KG1 (cell line): ENCODE measurements at places on chromosomes 5 and 9.

GRCh38 chr9:88169700-88170099, 31.4 kb upstream of the SPATA31C2 start:
- no peak for DNase-seq

DNA sequence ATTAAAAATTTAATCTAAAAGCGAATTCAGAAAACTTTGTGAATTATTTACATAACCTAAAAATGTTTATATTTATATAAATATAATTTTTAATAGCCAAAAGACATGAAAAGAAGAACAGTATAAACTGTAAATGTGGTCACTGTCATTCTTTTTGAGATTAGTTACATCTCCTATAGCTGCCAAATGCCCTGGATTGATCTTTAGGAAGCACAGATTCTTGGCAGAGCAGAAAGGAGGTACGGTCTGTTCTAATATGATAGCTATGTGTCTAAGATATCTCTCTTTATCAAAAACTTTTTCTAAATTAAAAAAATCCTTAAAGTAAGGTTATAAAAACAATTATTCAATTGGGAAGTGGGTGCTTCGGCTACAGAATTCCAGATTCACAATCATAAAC, 151.0 kb downstream of the LPAR1 start:
- no peak for DNase-seq

GRCh38 chr5:67400752-67401151, 204.2 kb upstream of the CD180 start:
- no peak for DNase-seq

DNA sequence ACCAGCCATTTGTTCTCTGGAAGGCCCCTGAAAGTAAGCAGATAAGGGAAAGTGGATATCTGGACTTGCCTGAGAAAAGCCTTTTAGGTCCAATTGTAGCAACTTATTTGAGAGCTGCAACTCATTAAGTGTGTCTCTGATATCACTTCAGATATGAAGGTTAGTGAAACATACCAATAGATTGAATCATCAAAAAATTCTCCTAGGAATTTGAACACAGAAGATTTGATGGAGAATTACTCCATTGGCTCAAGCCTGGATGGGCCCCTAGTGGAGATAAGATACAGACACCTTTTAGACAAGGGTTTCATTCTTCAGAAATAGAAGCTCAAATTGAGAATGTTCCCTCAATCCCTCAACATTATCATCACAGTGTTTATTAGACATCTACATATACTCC, 356.7 kb downstream of the NDUFS4 start:
- no peak for DNase-seq

DNA sequence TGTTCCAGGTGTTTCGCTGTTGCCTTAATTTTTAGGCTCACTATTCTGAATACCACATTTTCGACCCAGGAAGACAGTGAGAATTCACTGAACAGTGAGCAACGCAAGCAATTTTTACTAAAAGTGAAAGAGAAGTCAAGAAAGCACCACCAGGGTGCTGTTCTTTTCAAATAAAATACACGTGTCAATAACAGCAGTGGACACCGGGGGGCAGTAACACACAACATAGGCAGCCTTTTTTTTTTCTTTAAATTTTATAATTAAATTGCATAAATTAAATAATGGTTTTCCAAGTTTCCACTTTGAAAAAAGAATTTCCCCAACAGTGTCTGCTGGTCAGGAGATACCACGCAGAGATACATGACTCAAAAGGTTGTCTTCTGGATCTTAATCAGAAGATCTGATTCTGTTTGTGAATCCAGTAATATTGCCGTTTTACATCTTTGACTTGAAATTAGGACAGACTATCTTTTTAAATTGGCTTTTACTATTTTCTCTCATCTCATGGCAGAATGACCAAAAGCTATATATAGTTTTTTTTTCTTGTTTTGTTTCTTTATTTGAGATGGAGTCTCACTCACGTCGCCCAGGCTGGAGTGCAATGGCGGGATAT, 47.1 kb upstream of the SH3GL2 start:
- no peak for DNase-seq

DNA sequence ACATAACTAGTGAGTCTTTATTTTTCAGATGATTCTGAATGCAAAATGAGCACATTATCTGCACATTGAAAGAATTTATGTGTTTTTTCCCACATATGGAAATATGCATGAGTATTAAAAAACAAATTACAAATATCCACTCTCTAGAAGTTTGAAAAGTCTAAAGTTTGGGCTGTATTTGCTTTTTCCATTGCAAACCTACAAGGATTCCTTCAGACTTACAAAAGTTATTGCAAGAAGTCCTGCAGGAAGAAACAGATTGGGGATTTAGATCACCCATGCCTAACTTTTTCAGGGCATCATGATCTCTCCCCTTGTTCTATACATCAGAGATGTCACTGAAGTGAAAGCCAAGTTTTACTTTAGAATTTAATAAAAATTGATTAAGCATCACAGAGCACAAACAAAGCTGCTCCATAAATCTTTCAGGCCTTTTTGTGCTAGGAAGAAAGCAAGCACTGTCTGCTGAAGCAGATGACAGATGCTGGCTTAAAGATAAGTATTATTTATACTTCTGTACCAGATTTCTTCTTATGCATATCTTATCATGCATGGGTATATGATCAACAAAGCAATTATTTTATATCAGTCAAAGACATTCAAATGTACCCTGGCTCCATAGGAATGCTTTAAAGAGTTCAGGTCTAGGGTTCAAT, 71.7 kb downstream of the NFIB start:
- no peak for DNase-seq

GRCh38 chr5:10367579-10367978, 14.1 kb downstream of the MARCHF6 start:
- DNase-seq = no peak

GRCh38 chr9:2676466-2676865, 40.8 kb upstream of the KCNV2 start:
- no peak for DNase-seq

DNA sequence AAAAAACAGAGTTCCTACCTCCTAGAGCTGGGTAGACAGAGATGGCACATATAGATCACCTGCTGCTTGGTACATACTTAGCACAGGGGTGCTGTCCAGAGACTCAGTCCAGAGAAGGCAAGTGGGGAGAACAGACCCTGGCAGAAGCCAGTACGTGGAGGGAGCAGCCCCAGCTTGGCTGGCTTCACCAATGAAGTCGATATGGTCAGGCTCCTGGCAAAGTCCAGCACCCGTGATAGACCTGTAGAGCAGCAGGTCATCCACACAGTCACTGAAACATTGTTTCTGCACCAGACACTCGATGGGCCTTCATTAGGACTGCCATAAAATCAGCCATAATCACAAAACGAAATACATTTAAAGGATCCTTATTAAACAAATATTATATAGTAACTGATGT, 45.8 kb downstream of the WHRN start:
- DNase-seq = no peak

DNA sequence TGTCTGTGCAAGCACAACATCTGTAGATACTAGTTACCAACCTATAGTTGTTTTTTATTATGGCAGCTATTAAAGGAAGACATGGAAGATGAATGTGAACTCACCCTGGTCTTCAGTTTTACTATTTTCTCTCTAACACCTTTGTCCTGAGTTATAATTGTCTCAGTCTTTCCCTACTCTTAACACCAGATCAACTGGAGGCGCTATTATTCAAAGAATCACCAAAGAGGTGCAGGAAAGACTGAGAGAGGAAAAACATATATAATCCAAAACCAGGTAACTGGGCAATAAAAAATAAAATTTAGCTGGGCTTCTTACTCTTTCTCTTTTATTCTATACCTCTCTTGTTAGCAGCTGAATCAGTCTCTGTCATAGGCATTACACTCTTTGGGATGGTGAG, 134.2 kb upstream of the C6 start:
- DNase-seq = no peak

GRCh38 chr9:3007326-3007725, 163.4 kb upstream of the PUM3 start:
- no peak for DNase-seq

DNA sequence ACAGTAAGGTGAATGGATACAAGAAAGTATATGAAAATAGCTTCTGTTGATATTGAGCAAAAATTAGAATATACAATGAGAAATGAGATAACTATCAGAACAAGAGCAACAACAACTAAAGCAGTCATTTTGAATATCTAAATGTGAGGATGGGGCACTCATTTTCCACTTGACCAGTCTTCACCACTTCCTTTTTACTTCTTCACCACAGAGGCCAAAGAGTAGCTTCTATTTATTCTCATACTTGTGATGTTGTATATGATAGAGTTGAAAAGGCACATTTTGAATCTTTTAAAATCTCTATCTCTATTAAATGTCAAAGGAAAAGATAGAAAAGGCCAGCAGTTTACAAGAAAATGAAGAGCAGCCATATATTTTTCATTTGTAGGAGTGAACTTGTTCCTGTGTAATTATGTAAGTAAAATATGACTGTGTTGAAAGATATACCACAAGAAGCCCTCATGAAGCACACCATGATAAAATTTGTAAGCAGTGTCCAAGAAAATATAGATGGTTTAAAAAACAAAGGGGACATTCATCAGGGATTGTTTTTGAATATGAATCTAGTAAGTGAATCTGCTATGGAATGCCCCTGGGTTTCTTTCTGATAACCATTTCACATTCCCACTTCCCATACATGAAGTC, 39.2 kb downstream of the ADAMTS19 start:
- DNase-seq = no peak

GRCh38 chr9:128555180-128555721, 2.9 kb downstream of the SPTAN1 start:
- no peak for DNase-seq

GRCh38 chr9:101463397-101463796, 27.8 kb upstream of the ALDOB start:
- no peak for DNase-seq

GRCh38 chr9:92191801-92192200, 76.6 kb upstream of the SPTLC1 start:
- DNase-seq = no peak

- DNase-seq = no peak
Measured at GRCh38 chr5:518721-519120, 5.5 kb downstream of the SLC9A3 start.

DNA sequence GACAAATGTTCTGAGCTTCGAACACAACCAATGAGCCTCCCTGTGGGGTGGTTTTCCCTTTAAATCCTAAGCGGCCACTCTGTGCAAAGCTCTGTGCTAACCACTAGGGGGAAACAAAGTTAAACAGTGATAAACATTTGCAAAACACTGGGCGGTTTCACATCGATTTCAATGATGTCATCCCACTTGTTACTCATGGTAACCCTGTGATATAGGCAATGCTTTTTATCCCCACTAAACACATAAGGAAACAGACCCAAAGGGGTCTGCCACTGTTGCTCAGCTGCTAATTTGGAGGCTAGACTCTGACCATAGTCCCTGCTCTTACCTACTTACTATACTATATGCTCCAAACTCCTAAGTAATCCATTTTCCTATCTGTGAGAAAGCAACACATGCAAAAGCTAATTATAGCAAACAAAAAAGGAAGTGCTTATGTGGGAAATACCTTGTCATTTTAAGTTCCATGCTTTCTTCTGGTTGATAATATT, 57.3 kb downstream of the PTPN3 start:
- peak; percentile 65 for DNase-seq

DNA sequence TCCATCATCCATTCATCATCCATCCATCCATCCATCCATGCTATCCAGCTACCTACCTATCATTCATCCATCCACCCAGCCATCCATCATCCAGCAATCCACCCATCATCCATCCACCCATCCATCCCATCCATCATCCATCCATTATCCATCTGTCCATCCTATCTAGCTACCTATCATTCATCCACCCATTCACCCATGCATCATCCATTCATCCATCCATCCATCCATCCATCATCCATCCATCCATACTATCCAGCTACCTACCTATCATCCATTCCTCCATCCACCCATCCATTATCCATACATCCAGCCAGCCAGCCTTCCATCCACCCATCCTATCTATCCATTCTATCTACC, 26.3 kb downstream of the SLC6A3 start:
- DNase-seq = no peak

- DNase-seq = no peak
Measured at GRCh38 chr9:90064971-90065370, 460.2 kb downstream of the GADD45G start.

DNA sequence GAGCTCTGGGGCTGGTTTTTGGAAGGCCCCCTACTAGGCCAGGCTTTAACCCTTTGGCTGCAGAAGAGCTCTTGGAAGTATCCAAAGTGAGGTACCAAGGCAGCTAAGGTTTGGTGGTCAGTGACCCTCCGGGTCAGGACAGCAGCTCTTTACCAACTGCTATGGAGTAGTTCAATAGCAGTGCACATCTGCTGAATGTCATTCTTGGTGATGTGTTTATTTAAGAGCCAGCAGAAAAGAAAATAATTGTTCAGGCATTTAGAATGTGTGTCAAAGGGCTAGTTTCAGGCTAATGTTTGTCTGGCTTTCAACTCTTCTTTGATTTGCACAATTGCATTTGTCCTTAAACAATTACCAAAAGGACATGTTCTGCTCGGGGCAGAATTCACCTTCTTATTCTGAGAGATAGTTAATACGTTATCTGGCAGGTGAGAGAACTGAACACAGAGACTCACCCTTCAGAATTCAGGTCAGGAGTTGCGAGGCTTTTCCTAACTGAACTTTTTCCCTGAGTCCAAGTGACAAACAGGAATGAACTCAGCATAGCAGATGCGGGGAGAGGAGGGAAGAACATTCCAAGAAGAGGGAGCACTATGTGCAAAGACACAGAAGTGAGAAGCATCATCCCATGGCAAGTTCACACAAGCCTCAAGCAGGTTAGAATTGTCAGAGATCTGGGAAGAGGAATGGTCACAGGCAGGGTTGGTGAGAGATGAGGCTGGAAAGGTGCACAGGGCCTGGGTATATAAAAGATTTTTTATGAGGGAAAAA, 556.7 kb upstream of the TLE4 start:
- no peak for DNase-seq

- DNase-seq = no peak
Measured at GRCh38 chr9:122347348-122348287, 23.2 kb upstream of the PTGS1 start.

DNA sequence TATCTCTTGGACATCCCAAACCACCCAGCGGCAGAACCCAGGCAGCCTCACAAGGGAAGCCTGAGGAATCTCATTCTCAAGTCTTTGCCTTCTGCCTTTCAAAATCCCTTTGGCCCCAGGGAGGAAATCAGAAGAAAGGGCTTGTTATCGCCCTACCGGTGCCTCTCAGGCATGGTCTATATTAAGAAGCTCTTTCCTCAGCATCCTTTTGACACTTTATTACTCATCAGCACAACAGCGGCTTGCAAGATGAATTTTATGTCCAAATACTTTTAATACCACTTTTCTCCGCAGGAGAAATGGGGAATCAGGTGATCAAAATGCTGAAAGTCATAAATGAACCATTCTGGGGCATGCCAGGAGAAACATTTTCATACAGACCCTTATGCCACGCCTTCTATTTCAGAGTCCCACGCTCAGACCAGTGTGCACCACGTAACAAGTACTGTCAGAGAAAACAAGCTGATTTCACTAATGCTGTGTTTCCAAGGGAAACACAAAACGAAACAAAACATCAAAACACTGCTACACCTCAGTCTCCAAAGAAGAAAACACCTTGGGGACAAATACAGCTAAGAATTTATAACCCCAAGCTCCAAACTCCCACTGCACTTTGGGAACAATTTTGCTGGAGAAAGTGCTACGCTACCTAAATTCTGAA, 30.0 kb downstream of the RAPGEF1 start:
- no peak for DNase-seq
